Stimulated activated CD4-positive, alpha-beta T cell treated with anti-CD3 and anti-CD28 coated beads, Interleukin-1b, Interleukin-23, amount 100 ng/mL, for 24 hours (primary cell): ENCODE measurements at places on chromosomes 16 and 17.

GRCh38 chr17:30005709-30006320 lies 64.4 kb downstream of the EFCAB5 start:
- no peak for DNase-seq

- no peak for DNase-seq
Measured at GRCh38 chr16:7086822-7087616, 245.6 kb upstream of the RBFOX1 start.

DNA sequence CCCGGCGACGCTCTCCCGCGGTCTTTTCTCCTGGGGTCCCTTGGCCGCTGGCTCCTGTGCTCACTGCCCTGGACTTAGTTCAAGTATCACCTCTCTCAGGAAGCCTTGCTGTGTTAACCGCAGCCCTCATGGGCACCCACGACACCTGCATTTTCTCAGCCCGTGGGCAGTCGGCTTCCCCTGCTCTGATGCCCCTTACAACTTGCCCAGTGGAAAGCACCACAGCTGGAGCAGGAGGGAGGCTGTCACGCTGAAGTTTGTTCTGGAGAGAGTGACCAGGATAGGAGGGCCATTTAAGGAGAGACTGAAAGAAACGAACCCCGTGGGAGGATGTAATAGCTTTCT lies 395 bp downstream of the STXBP4 start:
- DNase-seq = no peak

DNA sequence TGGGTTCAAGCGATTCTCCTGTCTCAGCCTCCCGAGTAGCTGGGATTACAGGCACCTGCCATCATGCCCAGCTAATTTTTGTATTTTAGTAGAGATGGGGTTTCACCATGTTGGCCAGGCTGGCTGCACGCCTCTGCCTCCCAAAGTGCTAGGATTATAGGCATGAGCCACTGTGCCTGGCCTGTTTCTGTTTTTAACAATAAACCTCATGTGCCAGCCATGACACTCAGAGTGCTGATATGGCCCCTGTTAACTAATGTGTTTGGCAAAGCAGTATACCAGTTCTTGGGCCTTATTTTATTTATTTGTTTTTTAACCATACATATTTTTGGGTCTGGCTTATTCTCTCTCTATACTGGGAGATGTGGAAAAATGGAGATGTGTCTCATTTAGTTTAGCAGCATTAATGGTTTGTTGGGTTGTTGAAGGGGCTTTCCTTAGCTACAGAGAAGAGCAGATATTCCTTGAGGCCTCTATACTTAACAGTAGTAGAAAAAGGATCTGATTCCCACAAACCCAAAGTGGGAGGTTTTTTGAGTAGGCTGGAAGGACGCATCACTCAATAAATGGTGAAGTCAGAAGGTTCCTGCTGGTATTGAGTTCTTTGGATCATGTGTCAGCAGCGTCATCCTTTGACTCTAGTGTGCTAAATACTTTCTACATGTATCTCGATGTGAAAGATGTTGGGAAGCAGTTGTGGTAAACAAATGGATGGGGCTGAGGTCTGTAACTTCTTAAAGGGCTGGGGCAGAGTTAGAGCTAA lies 16.2 kb upstream of the CDK5R1 start:
- no peak for DNase-seq

- DNase-seq = no peak
Measured at GRCh38 chr17:13957636-13958035, 111.7 kb upstream of the COX10 start.

GRCh38 chr16:4936991-4937781 lies at the start of gene PPL:
Gene PPL (minus strand): TSS chr16:4937148. CDS start chr16:4937045, 103 bp downstream.
- DNase-seq = no peak

GRCh38 chr17:4881761-4882555 lies 17.4 kb upstream of the C17orf107 start:
- peak; percentile 41 for DNase-seq

DNA sequence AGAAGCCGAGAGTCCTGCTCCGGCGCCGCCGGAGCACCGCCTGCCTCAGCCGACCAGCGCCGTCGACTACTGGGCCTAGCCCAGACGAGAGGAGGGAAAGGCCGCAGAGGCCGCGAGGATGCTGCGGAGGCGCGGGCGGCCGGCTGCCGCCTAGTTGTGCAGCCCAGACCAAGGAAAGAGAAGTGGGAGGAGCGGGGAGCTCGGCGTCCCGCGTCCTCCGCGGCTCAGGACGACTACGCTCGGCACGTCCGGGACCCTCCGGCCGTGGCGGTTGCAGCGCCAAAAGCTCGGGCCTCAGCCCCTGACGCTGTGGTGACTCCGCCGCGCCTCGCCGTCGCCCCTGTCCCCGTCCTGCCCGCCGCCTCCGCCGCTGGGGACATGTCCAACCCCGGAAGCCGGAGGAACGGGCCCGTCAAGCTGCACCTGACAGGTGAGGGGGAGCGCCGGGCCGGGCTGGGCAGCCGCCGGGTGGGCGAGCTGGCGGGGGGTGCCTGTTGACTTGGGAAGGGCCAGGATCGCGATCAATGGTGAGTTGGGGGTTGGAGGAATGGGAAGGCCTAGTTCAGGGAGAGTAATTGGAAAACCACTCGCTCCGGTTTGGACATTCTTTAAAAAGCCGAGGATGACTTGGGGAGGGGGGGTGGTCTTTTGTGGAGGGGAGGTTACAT lies 37.7 kb downstream of the RNF135 start:
- peak; percentile 50 for DNase-seq

- DNase-seq = no peak
Measured at GRCh38 chr17:83143817-83144231, 64.4 kb downstream of the METRNL start.

DNA sequence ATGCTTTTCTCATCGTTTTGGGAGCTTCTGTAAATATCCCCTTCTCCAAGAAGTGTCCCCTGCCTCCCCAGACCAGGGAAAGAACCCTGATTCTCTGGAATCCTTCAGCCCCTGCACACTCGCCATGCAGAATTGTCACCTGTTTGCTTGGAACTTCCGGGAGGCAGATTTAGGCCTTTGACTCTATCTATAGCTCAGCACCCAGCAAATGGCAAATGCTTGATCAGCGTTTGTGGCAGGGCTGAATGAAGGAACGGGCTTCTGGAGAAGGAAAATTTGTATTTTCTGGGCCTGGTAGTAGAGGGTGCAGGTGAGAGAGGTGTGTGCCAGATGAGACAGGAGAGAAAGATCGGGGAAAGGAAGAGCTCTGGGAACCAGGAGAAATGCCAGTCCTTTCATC lies 18.3 kb upstream of the CACNG4 start:
- no peak for DNase-seq

GRCh38 chr16:82609140-82609539 lies 17.6 kb upstream of the CDH13 start:
- no peak for DNase-seq

DNA sequence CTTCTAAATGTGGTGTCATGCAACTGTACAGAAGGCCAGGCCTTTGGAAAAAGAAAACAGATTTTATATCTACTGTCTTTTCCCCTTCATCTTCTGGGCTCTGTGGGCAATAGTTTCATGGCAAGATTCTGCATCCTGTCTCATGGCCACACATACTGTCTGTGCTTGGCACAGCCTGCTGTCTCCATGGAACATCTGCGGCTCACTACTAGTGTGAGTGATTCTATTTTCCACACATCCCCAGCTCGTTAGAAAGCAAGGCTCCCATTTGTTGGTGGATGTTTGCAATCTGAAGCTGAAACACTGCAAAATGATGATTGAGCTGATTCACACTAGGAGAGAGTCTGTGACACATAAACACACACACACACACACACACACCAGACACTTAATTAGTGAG lies 32.4 kb downstream of the CACNG3 start:
- DNase-seq = no peak

DNA sequence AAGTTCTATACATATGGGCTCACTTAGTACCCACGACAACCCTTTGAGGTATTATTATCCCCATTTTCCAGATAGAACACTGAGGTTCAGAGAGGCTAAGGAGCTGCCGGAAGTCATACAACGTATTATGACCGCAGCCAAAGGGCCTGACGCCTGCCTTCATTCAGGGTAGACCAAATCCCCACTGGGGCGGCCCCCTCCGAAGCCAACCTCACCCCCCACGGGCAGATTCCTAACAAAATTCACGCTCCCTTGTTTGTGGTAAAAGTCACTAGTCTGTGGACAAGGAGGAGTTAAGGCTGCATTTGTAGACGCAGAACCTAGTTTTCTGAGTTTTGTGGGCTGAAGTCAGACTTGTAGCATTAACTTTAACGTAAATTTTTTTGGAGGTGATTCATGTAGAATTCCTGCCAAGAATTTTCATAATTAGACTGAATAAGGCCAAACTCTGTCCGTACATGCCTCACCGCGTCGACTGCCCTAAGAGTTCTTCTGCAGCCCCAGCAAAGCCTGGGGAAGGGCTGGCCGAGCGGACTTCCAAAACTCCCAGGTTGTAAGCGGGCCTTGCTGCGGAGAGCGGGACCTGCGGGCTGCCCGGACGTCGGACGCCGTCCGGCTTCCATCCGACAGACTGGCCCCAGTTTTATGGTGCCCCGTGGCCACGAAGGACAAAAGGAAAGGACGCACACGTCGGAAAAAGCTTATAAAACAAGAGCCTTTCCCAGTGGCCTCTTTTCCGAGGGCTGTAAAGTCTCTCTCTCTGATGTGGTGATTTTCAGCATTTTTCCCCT lies 75.7 kb downstream of the NXN start:
- no peak for DNase-seq

DNA sequence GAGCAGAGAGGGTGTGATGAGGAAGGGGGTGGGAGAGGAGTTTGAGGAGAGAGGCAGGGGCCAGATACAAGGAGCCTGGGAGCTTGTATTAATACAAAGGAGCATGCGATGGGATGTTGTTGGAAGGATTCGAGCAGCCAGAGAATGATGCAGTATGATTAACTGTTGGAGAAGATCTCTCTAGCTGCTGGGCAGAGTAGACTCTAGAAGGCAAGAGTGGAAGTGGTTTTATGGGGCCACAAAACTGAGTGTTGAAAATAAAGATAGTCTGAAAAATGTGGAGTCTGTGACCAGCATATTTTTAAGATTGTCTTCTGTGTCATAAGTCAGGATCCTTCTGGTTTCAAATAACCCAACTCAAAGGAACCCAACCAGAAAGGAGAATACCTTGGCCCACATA lies 98.3 kb downstream of the MSI2 start:
- no peak for DNase-seq

- no peak for DNase-seq
Measured at GRCh38 chr16:14608604-14609003, 21.5 kb downstream of the PARN start.

- DNase-seq = no peak
Measured at GRCh38 chr16:85395913-85396878, 216.9 kb upstream of the GSE1 start.

GRCh38 chr17:74687886-74688285 lies 24.8 kb downstream of the CD300LF start:
- DNase-seq = no peak

GRCh38 chr16:11346700-11347319 lies 1.6 kb downstream of the RMI2 start:
- no peak for DNase-seq

DNA sequence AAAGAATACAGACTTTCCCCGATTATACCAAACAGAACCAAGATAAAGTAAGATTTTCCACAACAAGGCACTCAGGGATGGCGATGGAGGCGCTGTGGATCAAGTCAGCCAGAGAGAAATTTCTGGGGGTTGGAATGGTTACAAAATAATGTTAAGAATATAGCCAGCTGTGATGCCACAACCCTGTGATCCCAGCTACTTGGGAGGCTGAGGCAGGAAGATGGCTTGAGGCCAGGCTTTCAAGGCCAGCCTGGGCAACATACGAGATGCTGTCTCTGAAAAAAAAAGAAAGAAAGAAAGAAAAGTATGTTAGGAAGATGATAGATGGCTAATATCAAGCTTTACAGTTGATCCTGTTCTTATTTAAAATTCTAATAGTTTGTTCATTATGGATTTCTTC lies 10.6 kb upstream of the ALOX12 start:
- DNase-seq = no peak

- DNase-seq = no peak
Measured at GRCh38 chr16:51624080-51624775, 473.2 kb upstream of the SALL1 start.

- DNase-seq = no peak
Measured at GRCh38 chr16:79061181-79061580, 539.4 kb downstream of the MAF start.

GRCh38 chr17:58302919-58303585 lies 22.3 kb upstream of the MPO start:
- no peak for DNase-seq

GRCh38 chr17:50048988-50049387 lies 6.9 kb upstream of the ITGA3 start:
- no peak for DNase-seq

DNA sequence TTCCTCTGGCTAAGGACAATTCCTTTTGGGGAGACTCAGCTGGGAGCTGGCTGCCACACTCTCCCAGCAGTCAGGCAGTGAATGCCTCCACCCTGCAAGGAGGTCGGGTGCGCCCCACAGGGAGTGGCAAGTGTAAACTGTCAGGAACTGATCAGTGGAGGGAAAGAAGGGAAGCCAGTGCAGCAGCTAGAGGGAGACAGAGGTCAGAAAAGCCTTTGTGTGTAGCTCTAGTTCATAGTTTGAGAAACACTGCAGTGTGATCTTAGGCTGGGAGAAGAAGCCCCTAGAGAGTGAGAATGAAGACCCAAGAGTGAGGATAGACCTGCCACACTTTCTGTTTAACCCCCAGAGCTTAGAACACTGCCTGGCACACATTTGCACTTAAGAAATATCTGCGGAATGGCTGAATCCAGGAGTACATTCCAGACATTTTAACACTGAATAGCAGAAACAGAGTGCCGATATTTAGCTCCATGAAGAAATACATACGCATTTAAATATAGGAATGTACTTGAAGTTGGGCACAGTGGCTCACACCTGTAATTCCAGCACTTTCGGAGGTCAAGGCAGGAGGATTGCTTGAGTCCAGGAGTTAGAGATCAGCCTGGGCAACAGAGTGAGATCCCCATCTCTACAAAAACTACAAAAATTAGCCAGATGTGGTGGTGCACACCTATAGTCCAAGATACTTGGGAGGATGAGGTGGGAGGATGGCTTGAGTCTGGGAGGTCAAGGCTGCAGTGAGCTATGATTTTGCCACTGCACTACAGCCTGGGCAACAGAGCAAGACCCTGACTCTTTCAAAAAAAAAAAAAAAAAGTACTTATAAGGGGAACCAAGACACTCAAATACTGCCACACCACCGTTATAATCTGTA lies 11.1 kb upstream of the SLC5A11 start:
- no peak for DNase-seq

GRCh38 chr16:54655121-54655590 lies 275.5 kb upstream of the IRX5 start:
- DNase-seq = no peak

DNA sequence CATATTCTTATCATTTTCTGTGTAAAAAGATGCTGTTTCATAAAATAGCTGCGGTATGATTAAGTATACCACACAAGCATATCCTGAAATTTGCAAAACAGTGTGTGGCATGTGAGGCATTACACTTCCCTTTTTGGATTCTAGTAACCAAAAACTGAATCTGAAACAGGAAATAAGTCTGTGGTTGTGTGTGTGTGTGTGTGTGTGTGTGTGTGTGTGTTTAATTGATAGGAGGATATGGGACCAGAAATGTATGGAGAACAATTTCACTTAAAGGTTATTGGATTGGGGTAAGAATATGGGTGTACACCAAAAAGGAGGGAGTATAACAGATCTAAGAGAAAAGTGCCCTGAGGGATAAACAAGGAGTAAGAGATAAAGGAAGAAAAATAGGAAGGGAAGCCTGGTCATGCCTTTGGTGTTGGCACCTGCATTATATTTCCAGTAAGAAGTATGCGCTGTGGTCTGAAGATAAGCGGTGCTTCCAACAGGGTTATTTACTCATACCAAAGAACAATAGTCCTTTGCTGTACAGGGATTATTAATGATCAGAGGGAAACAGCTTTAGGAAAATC lies 4.0 kb downstream of the LYRM1 start:
- DNase-seq = no peak

- no peak for DNase-seq
Measured at GRCh38 chr17:79797492-79798298, 818 bp upstream of the CBX8 start.

GRCh38 chr16:84103678-84104077 lies 13.1 kb downstream of the MBTPS1 start:
- DNase-seq = no peak
